ENCODE measurements at places on chromosomes 1 and 21. TPM values are rescaled to one million over a fixed set of nuclear protein-coding genes. Genes with fewer than 3 reads are reported as not detected.

The DLGAP3 gene
- polyA plus RNA-seq: 2.0 TPM

DNA sequence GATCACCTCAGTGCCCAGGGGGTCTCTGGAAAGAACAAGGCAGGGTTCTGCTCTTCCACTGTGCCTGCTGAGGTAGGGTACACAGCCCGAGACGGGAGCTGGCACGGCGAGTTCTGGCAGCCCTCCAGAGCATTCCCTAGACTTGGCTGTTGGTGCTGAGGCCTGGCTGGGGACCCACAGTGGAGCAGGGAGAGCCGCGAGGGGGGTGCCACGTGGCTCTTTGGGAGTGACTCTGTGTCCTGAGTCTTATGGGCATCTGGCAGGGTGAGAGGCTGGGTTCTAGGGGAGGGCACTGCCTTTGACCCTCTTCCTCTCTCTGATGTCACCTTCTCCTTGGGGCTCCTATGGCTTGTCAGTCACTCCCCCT is 336.4 kb downstream of the CAMTA1 start:
- no peak for DNase-seq

- no peak for DNase-seq
These were observed 95.0 kb downstream of the GLIS1 start for GRCh38 chr1:53643881-53644390.

- no peak for DNase-seq
These were observed 28.9 kb downstream of the RNF2 start for GRCh38 chr1:185074307-185074706.

DNA sequence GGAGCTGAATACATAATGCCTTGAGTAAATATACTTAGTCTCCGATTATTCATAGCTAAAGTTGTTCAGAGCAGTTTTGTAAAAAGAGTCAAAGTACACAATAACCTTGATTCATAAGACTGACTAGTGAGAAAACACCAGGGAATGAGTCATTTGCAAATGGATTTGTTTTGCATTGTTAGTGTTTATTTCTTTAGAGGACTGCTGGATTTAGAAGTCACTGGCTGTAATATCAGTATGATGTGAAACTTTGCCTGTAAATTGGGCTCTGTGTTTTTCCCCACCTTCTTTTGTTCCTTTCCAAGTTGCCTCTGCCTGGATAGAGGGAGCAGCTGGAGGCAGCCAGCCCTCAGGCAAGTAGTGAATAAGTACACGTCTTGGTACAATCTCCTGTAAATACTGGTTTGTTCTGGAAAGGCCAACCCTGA is 474.7 kb downstream of the NUF2 start:
- no peak for DNase-seq

- DNase-seq: no peak
These were observed 31.4 kb downstream of the OLFM3 start for GRCh38 chr1:101965341-101965740.

The RPE65 gene
- polyA plus RNA-seq: 0.14 TPM

DNA sequence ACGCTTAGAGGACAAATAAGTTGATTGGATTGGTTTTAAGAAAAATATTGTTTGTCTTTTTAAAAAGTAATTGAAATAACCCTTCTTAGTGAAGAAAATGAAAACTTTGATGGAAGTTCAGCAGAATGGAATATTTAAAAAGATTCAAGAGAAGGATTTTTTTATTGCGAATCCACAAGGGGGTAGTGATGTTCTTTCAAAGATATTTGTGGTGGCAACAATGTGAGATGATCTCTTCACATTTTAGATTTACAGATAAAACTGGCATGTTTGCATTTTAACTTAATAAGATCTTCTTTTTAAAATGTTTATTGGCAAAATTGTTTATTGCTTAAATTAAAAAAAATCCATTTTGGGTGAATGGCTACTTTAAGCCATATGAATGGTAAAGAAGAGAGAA is 8.9 kb downstream of the CAMTA1 start:
- DNase-seq: no peak

The CD5L gene
- not detected for polyA plus RNA-seq
